Subcutaneous preadipocyte (primary cell): ENCODE measurements at places on chromosomes 7 and 10. TPM values are rescaled to one million over a fixed set of nuclear protein-coding genes. Genes with fewer than 3 reads are reported as not detected.

Gene SLC26A4
- total RNA-seq = 0.37 and 0.39 TPM in 2 replicates

Gene HUS1
- total RNA-seq = 13.6 and 19.2 TPM in 2 replicates

Gene UCN3
- total RNA-seq = not detected in 2 replicates

Gene MYL10
- not detected in 2 replicates for total RNA-seq

Gene AQP1
- 1.6 and 11.4 TPM in 2 replicates for total RNA-seq

Gene LRMDA
- 3.1 and 10.7 TPM in 2 replicates for total RNA-seq

Gene ESYT2
- total RNA-seq = 80.8 and 100 TPM in 2 replicates
